Skeletal muscle cell (primary cell): ENCODE measurements at places on chromosomes 4 and X.
A peak's percentile ranks its signal among the peaks of the same experiment; 100 is the strongest.

DNA sequence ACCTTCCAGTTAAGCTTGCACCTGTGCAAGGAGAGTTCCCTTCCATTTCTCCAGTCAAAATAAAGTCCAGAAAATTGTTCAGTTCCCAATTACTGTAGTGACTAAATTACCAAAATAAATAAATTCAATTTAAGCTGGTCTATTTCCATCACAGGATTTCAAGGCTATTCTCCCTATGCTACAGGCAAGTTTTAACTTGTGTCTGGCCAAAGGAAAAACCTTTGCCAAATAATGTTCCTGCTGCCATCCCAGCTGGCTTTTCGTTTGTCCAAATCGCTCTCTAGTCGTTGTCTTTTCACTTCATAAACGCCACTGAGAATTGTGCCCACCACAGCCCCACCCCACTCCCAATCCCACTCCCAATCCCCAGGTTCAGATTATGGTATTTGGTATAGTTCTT is 2.4 kb downstream of the KCTD8 start:
- DNase-seq, result no peak

GRCh38 chr4:145626623-145626982 is 7.4 kb downstream of the MMAA start:
- no peak for DNase-seq

GRCh38 chrX:155330992-155331391 is 3.4 kb downstream of the CLIC2 start:
- no peak for DNase-seq

DNA sequence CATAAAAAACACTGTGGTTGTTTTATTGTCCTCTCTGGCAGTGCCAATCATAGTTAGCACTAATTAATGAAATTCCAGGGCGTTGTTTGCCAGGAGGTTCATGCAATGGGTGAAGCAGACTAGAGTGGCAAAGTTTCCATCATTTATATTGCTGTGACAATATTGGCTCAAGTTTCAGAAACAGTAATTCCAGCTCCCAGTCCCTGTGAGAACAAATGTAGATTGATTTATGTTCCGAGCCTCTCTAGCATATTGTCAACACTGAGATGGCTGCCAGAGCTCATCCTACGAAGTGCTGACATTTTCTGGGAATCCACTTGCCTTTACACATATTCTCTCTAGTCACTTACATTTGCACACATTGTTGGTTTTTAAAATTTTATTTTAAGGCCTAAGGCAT is 440.0 kb upstream of the IGFBP7 start:
- DNase-seq, result no peak

DNA sequence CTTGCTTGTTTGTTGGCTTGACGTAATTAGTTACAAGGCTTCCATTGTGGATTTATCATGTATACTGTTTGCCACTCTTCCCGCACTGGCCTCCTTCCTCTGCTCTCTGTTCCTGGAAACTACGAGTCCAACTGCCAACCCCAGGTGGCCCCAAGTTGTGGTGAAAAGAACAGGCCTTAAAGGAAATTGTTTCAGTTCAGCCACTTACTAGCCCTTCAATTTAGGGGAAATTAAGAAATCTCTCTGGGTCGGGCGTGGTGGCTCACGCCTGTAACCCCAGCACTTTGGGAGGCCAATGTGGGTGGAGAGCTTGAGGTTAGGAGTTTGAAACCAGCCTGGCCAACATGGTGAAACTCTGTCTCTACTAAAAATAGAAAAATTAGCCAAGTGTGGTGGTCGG is 28.0 kb downstream of the RBM47 start:
- no peak for DNase-seq

GRCh38 chr4:165872461-165873297 is at the start of gene TLL1:
TLL1 (plus strand) TSS chr4:165873237; CDS start chr4:165873905, 668 bp downstream.
- DNase-seq, result no peak

- DNase-seq, result no peak
These were observed 45.4 kb upstream of the GAB1 start for GRCh38 chr4:143291314-143291713.

GRCh38 chrX:150897421-150898320 is 797 bp downstream of the CD99L2 start:
- no peak for DNase-seq

DNA sequence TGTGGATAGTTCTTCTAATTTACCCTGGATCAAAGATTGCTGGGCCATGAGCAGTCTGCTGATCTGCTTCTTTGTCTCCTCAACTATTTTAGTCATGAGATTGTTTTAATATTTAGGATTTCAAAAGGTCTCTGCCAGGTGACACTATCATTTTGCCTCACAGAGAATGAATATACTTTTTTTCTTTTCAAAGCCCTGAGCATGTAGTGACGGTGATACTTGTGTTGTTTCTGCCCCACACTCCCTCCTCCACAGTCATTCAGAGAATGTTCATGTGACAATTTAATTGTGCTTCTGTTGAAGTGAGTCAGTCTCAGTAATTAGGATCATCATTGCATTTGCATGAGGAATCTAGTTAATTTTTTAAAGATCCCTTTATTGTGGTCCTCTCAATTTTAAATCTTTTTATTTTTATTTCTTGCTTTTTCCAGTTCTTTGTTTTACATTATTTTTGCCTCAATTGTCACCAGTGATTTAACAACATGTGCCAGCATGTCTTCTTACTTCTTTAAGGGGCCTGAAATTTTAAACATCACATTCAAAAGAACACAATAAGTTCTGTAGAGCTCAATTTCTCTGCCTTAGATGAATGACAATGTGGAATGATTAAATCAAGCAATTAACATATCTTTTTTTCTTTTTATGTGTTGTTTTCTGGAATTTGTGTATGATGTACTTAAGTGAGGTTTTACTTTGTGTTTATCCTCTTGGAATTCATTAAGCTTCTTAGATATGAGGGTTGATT is 12.3 kb downstream of the MMRN1 start:
- DNase-seq, result no peak

GRCh38 chr4:72702948-72703347 is 133.9 kb upstream of the ADAMTS3 start:
- DNase-seq, result no peak

DNA sequence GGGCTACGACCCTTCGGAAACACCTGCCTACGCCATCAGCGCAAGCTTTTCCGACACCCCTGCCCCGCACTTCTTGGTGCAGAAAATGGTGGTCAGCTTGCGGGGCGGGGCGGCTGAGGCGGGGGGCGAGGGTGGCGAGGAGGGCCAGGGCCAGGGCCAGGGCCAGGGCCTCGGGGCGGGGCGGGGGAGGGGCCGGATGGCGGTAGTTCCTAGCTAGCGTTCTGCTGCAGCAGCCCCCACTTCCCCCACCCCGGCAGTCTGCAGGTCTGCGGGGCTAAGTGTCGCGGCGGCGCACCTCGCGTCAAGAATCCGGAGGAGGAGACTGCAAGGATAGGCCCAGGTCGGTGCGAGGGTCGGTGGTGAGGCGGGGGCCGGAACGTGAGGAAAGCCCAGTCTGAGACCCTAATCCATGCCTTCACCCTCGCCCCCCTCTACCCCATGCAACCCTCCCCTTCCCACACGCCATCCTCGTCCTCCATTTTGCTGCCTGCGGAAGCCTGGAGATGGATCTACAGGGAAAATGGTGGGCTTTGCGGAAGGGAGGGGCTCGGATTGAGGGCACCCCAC is 600 bp downstream of the BEX4 start:
- DNase-seq, result no peak

- DNase-seq, result no peak
These were observed 40.5 kb downstream of the CLDN34 start for GRCh38 chrX:10007621-10008020.

DNA sequence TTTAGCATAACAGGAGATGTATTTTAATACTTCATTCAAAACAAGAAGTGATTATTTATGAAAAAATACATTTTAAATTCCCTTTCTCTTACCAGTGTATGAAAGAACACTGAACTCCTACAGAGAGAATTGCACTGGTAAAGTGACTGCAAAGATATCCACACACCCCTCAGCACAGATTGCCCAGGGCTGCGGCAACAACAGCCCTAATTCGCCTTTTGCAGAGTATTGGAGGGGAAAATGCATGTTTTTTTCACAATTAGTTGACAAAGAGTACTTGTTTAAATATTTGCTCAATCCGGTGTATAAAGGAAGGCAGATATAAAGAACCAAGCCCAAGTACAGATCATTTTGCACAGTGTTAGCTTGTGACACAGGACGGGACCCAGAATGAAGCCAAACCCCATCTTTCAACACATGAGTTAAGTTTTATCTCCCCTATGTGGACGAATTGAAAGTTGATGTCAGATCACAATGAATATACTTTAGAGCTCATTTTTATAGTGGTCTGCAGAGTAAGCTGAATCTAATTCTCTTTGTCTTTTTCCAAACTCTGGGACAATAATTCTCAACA is 551.4 kb upstream of the IGFBP7 start:
- DNase-seq, result no peak

GRCh38 chr4:53559021-53559620 is 32.2 kb downstream of the LNX1 start:
- no peak for DNase-seq

GRCh38 chr4:11507920-11508319 is 79.2 kb upstream of the HS3ST1 start:
- no peak for DNase-seq

DNA sequence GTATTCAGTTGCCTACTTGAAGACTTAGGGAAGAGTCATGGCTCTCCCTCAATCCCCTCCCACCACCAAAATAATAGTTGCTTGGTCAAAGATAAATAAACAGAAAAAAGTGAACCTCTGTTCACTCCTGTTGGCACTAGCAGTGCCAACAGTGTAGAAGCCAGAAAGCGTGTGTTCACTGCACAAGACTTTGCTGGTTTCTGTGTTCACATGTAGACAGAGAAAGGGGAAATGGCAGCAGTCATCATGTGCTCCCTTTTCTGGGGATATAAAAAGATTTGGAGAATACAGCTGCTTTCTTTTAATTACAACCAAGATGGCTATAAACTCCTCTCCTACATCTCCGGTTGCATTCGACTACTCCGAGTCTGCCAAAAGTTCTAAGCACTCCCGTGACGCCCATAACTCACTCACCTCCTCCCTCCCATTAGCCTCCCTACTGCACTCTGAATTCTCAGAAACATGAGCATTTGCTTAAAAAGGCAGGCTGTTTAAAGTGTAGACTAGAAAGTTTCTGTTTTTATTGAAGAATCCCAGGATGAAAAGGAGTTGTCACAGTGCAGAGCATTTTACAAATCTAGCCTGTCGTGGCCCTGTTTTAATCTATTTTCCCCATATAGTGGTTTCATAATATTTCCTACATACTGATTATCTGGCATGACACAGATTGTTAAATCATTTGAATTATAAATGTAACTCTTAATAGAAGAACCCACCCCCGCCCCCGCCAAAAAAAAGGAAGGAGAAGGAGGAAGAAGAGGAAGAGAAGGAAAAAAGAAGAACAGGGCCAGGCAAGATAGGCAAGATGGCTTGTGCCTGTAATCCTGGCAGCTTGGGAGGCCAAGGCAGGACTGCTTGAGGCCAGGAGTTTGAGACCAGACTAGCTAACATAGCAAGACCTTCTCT is 16.7 kb downstream of the LGI2 start:
- DNase-seq, result no peak

DNA sequence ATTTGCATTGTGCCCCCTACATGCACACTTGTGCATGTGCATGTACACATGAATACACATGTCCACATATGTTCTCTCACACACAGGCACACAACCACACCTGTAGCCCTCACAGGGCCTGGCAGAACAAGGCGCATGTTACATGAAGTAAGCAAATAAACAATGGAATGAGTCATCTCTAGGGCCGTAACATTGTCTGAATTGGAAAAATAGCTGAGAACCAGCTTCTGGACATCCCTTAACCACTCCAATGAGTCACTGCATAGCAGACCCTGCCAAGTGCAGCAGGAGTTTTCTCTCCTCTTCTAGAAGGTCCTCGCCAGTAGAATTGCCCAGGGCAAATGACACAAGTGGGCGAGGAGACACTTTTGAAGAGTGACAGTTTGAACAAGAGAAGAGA is 66.1 kb downstream of the MAGEA10 start:
- DNase-seq, result peak; percentile 43

- DNase-seq, result peak; percentile 28
These were observed 140.9 kb upstream of the HPGD start for GRCh38 chr4:174663216-174663615.

GRCh38 chr4:152374606-152375285 is 161.1 kb downstream of the FBXW7 start:
- no peak for DNase-seq

- no peak for DNase-seq
These were observed 159.8 kb upstream of the JADE1 start for GRCh38 chr4:128649575-128650205.

DNA sequence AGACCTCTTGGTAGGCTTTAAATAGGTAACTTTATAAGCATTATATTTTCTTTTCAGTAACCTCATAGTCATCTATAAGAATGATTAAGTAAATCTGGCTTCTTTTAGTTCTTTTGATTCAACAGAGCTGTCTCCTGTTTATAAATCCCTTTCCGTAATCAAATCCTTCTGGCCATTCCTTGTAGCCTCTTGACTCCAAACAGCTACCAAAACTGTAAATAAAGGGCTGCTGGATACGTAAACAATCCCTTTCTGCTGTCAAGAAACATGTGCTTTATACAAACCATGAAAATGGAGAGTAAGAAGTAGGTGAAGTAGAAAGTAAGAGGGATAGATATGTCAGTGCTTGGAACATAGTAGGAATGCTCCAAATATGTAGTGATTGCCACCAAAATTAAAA is 183.2 kb upstream of the CASK start:
- no peak for DNase-seq

- DNase-seq, result peak; percentile 20
These were observed 20.0 kb downstream of the CLCN3 start for GRCh38 chr4:169640261-169640870.

DNA sequence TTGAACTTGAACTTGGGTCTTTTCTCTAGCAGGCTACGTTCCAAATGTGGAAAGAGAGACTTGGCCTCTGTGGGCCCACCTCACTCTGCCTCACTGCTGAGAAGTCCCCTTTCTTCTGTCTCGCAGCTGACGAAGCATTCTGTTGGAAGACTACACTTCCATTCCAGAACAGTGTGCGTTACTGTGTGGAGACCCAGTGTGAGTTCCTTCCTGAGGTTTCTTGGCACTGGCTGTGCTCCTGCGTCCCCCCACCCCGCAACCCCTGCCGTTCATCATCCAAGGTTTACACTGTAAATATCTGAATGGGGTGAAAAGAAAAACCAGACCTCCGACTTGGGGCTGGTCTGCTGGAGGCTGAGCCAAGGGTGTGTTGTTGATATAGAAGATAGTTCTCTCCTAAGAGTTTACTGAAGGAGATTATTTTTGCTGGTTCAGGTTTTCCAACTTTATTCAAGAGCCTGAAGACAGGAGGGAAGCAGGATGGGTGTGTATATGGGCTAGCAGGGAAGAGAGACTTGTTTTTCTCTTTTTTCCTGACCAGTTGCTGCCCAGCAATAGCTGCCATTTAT is 34.7 kb downstream of the NHSL2 start:
- no peak for DNase-seq

GRCh38 chrX:107450823-107451509 is 1.5 kb downstream of the FRMPD3 start:
- DNase-seq, result no peak

DNA sequence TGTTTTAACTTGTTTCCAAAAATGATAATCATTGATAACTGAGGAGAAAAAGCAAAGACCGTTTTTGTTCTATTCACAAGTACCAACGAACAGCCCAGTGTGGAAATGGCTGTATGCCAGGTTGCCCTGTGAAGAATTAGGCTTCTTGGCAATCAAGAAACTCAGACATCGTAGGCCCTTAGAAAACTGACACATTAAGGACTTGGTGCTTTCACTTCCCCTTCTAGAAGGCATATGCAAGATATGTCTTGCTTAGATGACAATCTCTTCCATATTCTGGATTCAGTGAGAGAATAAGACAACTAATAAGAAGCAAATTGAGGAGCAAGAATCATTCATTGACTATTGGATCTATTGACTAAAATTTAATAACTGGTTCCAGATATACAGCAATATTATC is 56.6 kb downstream of the ANAPC10 start:
- no peak for DNase-seq
